Globus pallidus (tissue), 1 donor: ENCODE measurements at places on chromosomes 16 and 17.
A peak's percentile ranks its signal among the peaks of the same experiment; 100 is the strongest.

GRCh38 chr16:85564277-85565051 is 48.7 kb upstream of the GSE1 start:
- DNase-seq, result no peak

GRCh38 chr17:82449131-82449882 is 1.2 kb downstream of the CYBC1 start:
- no peak for DNase-seq

GRCh38 chr17:79083191-79083971 is 8.8 kb downstream of the ENGASE start:
- no peak for DNase-seq

DNA sequence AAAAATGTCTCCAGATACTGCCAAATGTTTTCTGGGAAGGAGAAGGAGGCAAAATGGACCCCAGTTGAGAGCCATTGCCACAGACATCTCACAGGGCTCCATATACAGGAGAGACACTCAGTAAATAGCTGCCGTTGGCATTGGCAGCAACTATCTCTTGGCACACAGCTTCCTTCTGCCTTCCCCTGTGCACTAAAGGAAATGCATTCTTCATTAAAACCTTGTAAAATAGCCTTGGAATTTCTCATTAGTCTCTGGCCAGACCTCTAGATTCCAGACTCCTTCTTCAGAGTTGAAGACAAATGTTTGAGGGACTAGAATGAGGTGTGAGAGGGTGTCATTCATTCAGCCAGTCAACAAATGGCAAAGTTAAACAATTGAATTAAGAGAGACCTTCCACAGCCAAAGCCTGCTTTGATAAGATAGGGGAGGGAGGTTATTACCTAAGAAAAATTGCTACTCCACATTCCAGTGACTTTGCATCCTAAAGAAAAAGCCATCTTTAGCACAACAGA is 223.9 kb upstream of the HS3ST3A1 start:
- no peak for DNase-seq

DNA sequence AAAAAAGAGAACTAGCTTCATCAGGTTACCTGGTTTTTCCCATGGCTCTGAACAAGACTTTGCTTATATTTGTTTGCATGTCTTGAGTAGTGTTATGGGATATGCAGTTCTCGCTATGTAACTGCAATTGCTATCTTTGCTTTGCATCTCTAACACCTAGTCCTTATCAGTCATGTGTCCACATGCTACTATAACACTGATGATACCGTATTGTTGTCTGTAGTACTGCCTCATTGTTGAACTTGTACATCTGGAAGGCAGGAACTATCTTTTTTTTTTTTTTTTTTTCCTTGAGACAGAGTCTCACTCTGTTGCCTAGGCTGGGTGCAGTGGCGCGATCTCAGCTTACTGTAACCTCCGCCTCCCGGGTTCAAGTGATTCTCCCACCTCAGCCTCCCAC is 2.5 kb downstream of the PSME3 start:
- no peak for DNase-seq

DNA sequence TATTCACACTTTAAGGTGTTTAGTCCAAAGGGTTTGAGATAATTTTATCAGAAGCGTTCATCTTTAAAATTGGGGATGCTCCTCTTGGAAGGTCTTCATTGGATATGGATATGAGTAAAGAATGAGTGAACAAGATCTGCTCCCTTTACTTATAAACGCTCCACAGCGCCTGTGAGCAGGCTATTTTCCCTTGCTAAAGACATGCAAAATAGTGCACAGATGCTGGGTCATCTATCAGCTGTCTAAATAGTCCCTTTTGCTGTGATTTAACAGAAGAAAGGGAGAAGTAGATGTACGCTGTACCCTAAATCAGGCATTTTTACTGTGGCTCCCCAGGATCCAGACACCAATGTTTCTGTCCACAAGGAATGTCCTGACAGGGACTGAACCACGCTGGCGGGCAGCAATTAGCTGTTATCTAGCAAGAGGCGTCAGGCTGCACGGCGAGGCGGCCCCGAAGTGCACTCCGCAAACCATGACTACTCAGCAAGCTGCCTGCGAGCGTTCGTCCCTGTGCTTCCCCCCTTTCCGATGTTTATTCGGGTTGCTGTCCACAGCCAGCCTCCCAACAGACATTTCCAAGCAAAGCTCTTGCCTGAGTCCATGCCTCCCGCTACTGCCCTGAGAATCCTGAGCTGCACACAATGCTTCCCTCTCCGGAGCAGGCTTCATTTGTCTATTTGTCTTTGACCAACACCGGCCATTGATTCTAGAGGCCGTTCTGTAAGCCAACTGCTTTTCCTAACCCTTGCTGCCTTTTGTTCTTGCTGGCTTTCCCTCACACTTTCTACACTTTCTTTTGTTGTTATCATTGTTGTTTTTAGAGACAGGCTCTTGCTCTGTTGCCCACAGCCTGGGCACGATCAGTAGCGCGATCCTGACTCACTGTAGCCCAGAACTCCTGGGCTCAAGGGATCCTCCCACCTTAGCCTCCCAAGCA is 55.7 kb upstream of the CNEP1R1 start:
- DNase-seq, result no peak

DNA sequence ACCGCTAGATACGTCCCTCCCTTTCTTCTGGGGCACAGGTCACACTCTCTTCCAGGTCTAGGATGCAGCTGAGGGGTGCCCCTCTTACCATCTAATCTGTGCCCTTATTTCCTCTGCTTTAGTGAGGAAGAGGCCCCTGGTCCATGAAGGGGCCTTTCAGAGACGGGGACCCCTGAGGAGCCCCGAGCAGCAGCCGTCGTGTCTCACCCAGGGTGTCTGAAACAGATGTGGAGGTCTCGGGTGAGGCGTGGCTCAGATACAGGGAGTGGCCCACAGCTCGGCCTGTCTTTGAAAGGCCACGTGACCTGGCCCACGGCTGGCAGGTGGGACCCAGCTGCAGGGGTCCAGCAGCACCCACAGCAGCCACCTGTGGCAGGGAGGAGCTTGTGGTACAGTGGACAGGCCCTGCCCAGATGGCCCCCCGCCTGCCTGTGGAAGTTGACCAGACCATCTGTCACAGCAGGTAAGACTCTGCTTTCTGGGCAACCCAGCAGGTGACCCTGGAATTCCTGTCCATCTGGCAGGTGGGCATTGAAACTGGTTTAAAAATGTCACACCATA is 15.6 kb downstream of the SCGB1C2 start:
- DNase-seq, result no peak

GRCh38 chr17:82978765-82979349 is 100.6 kb upstream of the METRNL start:
- DNase-seq, result peak; percentile 22

DNA sequence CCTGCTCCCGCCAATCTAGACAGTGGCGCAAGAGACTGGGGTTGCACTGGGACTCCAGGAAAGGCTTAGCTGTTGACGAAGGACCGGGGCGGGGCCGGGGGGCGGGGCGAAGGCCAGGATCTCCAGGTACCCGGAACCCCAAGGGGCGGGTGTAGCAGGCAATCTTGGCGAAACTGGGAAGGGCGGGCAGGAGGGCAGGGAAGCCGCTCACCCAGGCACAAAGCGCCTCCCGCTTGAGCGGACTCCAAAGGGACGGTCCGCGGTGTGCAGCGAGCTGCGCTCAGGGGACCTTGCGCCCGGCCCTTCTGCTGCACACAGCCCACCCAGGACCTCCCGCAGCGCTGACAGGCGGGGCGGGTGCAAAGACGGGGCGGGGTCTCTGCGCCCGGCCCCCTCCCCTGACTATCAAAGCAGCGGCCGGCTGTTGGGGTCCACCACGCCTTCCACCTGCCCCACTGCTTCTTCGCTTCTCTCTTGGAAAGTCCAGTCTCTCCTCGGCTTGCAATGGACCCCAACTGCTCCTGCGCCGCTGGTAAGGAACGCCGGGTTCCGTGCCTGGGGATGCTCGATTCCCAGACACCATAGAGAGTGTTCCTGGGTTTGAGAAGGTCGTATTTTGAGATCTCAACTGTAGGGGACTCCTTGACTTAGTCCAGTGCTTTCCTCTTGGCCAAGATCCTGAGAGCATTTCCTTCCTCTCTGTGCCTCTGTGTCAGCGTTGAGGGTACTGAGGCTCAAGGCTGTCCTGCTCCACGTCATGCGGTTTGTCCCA is at the start of gene MT1F:
MT1F (plus strand) TSS at position 405 of the 772 bp plus-strand sequence; CDS start at position 505, 100 bp downstream.
- DNase-seq, result peak; percentile 55

GRCh38 chr17:4940555-4941318 is 669 bp downstream of the RNF167 start:
- no peak for DNase-seq

GRCh38 chr17:7177191-7177953 is 1.8 kb downstream of the ASGR1 start:
- peak; percentile 30 for DNase-seq

GRCh38 chr17:41537990-41538389 is 9.9 kb upstream of the KRT19 start:
- DNase-seq, result no peak

GRCh38 chr16:11128211-11129141 is 127.5 kb downstream of the SOCS1 start:
- DNase-seq, result no peak

DNA sequence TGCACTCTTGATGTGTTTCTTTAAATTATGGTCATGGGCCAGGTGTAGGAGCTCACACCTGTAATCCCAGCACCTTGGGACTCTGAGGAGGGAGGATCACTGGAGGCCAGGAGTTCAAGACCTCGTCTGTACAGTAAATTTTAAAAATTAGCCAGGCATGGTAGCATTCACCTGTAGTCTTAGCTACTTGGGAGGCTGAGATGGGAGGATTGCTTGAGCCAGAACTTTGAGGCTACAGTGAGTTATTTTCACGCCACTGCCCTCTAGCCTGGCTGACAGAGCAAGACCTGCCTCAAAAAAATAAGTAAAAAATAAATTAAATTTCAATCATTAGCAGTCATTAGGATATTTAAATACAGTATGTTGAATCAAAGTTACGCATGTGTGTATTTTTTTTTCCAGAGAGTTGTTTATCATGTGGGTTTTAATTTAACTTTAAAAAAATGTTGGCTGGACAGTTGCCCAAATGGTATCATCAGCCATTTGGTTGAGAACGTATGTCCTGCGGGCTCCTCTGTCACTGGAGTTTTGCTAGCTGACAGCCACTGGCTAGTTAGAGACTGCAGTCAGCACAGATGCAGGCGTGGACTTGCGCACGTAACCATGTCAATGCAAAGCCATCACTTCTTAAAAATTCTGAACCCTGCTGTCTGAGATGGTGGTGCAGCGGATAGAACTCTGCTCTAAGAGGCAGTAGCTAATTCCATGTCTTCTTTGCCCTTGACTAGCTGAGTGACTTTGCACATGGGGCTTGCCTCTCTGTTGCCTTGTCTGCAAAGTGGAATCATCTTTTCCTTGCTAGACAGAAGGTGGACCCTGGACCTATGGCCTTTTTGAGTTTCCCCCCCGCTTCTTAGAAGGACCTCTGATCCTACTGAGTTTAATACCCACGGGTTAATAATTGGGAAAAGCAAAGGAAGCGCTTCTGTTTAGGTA is 40.0 kb downstream of the MAPT start:
- DNase-seq, result no peak

GRCh38 chr17:76830987-76831715 is 37.1 kb upstream of the MGAT5B start:
- peak; percentile 5 for DNase-seq

- DNase-seq, result no peak
Observed at GRCh38 chr16:20675488-20676267, 21.8 kb downstream of the ACSM1 start.
